ENCODE measurements at places on chromosomes 13 and 19.

- DNase-seq = peak; percentile 30
Measured at GRCh38 chr19:16899566-16900075, 10.8 kb downstream of the F2RL3 start.

DNA sequence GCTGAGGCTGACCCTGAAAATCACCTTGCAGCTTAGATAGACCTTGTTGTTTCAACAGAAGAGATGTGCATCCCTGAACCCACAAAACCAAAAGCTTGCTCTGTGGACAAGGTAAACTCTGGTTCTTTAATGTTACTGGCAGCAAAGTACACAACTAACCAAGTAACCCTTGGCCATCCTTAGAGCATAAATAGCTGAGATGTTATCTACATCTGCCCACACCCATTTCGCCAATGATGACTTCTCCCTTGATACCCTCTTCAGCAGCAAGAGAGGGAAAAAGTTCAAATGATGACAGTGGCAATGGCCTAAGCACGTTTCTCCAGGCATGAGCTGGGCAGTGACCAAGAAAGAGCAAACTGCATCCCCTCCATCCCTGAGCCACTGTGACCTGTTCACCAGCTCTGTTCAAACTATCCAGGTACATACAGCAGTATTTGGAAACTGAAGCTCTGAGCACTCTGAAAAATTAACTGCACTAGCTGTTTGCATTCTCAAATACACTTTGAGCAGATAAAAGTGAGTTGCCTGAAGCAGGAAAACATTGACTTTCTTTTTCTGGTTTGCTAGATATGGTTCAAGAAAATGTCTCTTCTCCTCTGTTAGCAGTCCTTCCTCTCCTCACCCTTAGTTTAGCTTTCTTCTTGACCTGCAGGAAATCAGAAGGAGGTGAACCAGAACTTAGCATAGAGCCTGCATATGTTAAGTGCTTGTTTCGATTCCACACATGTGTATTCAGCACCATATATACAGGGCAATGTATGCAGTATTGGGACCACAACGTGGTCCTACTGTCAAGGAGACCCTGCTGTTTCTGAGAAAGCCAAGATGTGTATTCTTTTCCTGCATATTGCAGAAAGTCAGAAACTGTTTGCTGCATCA lies 231.7 kb downstream of the FOXO1 start:
- no peak for DNase-seq

- DNase-seq = no peak
Measured at GRCh38 chr13:34035676-34036325, 217.9 kb downstream of the RFC3 start.

GRCh38 chr13:87684850-87685742 lies 13.9 kb downstream of the SLITRK5 start:
- no peak for DNase-seq

DNA sequence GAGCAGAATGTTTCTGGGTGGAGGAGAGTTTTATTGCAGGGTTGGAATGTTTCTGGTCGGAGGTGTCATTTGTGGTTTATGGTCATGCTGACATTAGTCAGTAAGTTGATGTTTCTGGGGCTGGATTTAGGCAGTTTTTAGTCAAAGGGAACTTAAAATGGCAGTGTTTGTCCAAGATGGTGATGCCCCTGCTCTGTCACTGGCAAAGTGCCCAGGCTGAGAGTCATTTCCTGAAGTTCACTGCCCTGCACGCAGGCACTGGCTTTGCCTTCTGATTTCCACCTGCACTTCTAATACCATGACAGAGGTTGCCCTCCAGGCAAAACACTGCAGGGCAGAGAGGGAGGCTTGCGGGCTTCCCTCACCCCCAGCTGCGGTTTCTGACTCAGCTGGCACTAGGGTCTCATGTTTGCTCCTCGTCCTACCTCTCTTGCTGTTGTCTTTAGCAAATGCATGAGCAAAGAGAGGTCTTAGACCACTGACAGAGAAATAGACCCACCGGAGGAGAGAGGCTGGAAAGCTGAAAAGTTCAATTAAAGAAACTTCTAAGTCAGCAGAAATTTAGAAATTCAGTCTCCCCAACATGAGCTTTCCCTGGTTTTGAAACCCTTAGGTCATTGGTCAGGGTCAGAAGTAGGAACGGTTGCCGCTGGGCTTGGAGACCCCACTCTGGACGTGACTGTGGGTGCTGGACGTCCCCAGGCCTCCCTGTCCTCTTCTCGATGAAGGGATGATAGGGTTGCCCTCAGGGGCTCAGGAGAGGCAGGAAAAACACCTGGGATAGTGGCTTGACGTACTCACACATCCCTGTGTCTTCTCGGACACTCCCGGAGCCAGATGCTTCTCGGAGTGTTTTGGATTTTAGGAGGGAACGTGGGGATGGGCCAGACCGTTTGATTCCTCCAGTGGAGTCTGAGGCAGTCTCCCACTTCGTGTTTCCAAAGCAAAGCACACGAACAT lies 26.3 kb downstream of the TMEM255B start:
- DNase-seq = peak; percentile 1

DNA sequence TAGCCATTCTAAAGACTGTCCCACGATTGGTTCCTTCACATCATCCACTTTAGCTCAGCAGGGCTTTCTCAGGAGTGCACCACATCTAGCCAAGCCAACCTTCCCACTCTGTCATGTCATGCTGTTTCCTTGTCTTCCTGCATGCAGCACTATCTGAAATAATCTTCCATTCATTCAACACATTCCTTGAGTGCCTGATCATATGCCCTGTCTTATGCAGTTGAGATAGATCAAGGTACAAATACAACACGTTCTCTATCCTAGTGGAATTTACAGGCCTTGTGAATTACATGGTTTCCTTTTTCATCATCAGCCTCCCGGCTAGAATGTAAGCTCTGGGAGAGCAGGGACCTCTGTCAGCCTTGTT lies 6.8 kb upstream of the MRPS31 start:
- DNase-seq = no peak
